Stimulated activated memory B cell treated with anti-CD40 and anti-IgM and Interleukin-4, amounts not matched to agents 10 μg/mL and 1 μg/mL and 100 μg/mL, for 72 hours (primary cell): ENCODE measurements at places on chromosomes 6 and 20.

DNA sequence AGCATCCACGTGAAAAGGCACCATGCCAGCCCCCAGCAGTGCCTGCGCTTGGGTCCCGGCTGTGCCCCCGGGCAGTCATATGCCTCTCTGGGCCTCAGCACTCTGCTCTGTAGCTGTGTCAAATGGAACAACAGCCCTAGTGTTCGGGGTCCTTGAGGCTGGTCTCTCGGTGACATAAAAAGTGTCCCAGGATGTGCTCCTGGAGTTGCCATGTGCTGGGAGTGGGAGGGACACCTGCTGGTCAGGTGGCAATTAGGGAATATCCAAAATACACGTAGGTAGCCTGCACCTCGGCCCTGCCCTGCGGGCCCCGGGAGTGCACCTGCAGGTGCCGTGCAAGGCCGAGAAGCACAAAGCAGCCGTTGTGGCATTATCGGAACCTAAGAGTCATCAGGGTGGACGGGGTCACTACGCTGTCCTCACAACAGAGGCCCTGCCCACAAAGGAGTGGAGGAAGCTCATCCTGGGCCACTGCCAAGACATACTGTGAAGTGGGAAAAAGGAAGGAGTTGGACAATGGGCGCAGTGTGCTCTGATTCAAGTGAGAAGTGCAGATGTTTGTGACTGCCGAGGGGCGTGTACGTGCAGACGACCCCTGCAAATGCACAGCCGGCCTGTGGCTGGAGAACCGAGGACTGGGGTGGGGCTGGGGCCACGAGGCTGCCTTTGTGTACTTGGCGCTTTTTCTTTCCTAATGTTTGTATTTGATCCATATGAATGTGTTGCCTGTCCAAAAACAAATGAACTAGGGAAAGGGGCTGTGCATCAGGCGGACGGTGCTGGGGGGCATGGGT, 24.6 kb downstream of the SLCO4A1 start:
- no peak for ATAC-seq

- ATAC-seq = no peak
Observed at GRCh38 chr20:34615477-34615876, 57.0 kb downstream of the MAP1LC3A start.

DNA sequence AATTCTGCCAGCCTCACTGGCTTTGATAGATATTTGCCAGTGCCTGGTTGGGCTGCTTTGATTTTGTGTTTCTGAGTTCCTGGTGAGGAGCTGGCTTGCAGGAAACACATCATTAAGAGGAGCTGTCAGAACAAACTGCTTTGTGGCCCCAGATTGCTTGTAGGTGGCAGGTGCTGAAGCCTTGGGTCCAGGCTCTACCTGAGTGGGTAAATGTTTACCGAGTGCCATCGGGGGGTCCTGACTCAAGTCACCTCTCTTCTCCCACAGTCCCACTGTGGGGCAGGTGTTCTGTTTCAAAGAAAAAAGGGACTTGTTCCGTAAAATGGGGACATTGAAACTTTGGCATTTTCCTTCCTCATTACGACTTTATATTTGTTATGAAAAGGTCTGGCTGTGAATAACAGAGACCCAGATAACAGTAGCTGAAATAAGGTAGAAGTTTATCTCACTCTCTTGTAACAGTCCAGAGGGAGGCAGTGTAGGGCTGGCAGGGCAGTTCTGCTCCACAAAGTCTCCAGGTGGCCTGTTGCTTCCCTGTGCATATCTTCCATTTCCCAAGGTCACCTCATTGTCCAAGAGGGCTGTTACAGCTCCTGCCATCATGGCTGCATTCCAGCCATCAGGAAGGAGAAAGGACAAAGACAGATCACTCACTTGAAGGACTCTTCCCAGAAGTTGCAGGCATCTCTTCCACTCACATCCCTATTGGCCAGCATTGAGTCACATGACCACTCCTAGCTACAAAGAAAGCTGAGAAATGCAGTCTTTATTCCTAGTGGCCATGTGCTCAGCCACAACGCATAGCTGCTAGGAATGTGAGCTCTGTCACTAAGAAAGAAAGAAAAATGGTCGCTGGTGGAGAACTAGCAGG, 149.9 kb upstream of the KCNG1 start:
- no peak for ATAC-seq

DNA sequence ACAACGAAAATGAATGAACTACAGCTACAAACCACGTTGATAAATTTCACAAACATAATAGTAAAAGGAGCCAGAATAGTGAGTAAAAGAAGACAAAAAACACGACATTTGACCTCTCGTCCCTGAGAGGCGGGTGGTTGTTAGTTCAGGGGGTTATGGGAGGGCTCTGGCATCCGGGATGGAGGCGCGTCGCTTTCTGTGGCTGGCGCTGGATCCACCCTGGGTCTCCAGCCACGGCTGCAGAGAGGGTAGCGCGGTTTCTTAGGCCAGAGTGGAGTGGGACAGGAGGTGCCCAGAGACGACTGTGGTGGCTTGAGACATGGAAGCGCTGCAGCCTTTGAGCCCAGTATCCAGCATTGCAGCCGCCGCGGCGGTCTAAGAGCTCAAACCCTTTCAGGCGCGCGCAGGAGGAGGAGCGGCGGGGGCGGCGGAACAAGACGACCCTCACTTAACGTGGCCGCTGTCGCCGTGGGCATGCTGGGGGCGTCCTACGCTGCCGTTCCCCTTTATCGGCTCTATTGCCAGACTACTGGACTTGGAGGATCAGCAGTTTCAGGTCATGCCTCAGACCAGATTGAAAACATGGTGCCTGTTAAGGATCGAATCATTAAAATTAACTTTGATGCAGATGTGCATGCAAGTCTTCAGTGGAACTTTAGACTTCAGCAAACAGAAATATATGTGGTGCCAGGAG, 3.7 kb upstream of the ZSCAN23 start:
- no peak for ATAC-seq

- ATAC-seq = peak; percentile 82
Observed at GRCh38 chr6:137432054-137432611, 62.1 kb downstream of the OLIG3 start.

DNA sequence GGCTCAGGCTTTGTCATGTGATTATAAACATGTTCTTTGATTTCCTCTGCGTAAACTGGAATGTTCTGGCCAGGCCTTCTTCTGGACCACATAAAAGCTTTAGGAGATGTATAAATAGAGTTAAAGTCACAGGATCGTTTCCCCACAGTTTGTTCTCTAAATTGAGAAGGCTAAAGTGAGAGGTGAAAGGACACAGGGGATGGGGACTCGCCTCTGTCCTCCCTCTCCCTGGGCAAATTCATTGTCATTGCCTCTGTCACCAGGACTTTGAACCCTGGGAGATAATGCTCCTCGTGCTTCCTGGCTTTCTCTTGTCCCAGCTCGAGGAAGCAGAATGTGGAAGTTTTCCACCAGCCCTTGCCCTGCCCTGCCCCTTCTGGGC, 20.3 kb upstream of the ZFAND3 start:
- no peak for ATAC-seq

DNA sequence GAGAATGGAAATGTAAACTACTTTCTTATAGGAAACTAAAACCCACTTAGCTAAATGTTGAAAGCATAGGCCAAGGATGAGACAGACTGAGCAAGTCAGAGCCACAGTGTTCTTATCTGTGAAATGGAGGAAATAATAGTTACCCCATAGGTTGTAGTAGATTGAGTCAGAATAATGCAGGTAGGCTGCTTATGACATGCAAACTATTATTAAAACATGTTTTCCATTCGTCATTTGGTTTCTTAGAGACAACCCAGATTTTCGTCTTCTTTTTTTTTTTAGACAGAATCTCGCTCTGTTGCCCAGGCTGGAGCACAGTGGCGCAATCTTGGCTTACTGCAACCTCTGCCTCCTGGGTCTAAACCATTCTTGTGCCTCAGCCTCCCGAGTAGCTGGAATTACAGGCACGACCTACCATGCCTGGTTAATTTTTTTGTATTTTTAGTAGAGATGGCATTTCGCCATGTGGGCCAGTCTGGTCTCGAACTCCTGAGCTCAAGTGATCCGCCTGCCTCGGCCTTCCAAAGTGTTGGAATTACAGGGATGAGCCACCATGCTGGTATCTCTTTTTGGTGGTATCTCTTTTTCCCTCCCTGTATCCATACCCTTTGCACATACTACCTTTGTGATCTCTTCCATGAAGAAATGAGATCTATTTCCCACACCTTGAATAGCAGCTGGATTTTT, 196.5 kb upstream of the ZNF217 start:
- ATAC-seq = no peak

GRCh38 chr6:72619883-72620696, 1.8 kb upstream of the KCNQ5 start:
- ATAC-seq = peak; percentile 83

GRCh38 chr6:80547827-80548226, 441.4 kb downstream of the BCKDHB start:
- no peak for ATAC-seq

DNA sequence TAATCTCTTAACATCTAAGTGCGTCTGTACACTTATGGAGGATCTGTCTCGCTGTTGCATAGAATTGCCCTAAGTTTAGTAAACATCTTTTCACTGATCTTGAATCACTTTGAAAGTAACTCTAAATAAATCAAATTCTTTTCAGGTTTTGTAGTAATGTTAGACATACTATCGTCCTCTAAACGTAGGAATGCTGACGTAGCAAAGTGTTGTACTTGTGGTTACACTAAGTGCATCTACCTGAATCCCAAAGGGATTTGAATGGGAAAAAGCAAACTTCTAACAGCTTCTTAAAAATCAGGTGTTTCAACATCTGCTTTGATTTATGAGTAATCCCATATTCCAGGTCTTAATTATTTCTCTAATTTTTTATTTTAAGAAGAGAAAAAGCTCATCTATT, 49.8 kb downstream of the MAP7 start:
- no peak for ATAC-seq

GRCh38 chr6:102015431-102015830, 621.9 kb downstream of the GRIK2 start:
- no peak for ATAC-seq

DNA sequence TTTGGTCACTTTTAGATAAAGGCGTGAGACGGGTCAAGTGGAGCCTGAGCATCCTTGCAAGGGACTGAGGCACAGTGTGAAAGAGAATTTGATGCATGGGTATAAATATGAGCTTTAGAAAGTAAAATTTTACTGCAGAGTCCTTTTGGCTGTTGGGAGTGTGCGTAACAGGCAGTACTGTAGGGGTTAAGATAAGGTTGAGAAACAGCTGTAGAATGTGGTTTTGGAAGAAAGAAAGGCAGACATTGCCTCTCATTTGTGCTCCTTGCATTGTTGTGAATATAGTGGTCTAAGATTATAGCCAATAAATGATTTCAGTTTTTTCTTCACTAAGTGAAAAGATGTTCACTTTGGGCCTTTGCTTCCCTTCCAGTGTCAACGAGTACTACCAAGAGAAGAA, 73.0 kb downstream of the RREB1 start:
- no peak for ATAC-seq

DNA sequence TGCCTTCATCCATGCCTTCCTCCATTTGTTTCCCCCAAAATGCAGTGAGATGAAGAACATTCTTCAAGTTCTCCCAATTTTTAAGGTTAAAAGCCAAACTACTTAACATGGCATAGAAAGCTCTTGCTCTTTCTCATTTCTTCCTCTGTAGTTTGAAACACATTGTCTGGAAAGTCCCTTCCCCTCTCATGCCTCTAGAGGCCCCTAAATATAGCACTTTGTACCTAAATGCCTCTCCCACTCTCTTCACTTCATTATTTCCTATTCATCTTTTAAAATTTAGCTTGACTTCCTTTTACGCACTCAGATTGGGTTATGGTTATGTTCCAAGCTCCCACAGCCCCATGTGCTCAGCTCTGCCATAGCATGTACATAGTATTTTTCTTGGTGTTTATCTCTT, 389.3 kb downstream of the HDGFL1 start:
- ATAC-seq = no peak

GRCh38 chr20:59925899-59926298, 7.5 kb downstream of the SYCP2 start:
- ATAC-seq = no peak

DNA sequence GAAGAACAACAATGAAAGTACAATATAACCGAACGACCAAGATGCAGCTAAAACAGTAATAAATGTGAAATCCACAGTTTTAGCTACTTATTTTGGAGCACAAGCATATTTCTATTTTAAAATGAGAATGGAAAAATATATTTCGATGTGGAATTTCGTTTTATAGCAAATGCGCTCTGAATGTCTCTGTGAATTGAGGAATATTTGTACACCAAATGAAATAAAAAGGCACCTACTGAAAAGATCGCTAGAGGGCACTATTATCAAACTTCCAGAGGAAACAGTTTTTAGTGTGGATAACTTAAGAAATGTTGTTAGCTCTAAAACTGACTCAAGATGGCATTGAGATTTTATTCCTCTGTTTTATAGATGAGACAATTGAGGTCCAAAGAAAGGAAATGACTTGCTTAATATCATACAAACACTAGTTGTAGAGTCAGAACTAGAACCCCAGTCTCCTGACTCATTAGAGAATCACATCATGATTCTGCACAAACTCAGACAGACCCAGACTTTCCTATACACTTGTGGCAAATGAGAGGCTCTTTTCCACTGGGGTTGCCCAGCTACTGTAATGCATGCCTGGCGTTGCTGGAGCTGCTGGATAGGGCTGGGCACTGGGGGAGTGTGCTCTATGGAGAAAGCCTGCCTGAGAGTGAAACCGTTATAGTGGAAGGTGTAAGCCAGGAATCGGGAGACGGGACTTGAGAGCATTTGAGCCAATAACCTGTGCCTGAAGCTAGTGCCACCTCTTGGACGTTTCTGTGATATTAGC, 51.9 kb downstream of the GCLC start:
- ATAC-seq = peak; percentile 59

DNA sequence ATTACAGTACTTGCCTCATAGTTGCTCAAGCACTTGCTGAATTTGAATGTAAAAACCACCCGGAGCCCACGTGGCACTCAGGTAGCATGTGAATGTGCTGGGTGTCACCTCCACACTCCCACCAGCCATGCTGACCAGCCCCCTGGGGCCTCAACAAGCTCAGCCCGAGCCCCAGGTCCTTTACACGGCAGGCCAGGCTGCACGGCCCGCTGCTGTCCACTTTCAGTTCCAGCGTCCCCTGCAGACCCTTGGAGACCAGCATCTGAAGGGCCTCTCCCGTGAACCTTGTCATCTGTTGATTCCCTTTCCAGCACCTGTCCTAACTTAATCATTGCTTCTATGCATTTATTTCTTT, 33.3 kb upstream of the ZBP1 start:
- no peak for ATAC-seq

- no peak for ATAC-seq
Observed at GRCh38 chr6:13638014-13638413, 22.9 kb downstream of the NOL7 start.

DNA sequence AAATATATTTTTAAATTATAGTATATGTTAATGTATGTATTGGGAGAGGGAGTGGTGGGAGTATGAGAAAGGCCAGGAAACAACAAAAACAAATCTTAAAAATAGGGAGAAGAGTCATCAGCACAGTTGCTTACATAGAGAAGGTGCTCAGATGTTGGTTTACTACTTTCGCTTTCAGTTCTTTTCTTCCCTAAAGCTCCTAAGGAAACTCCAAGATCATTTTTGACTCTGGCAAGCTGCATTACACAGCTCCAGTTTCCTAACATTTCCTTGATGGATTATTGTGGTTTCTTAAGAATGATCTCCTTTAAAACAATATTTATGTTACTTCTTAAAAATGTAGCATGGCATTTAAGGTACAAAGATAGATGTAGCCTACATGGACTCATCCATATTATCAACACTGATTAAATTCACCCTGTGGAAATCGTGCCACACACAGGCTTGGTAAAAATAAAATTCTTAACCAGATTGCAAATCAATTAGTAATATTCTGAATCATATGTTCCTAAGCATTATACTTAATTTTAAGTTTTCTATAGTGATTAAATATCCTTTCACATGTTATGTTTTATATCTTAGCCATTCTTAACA, 118.0 kb upstream of the MAN1A1 start:
- ATAC-seq = no peak
